ENCODE measurements at places on chromosomes 6 and 20.

- DNase-seq: no peak
Measured at GRCh38 chr6:45951321-45952167, 64.1 kb downstream of the CLIC5 start.

GRCh38 chr20:37920679-37921322 lies 17.9 kb downstream of the VSTM2L start:
- DNase-seq: peak; percentile 75

- DNase-seq: no peak
Measured at GRCh38 chr6:98880486-98880885, 46.1 kb downstream of the POU3F2 start.

- no peak for DNase-seq
Measured at GRCh38 chr6:111864138-111865048, 8.9 kb downstream of the FYN start.

DNA sequence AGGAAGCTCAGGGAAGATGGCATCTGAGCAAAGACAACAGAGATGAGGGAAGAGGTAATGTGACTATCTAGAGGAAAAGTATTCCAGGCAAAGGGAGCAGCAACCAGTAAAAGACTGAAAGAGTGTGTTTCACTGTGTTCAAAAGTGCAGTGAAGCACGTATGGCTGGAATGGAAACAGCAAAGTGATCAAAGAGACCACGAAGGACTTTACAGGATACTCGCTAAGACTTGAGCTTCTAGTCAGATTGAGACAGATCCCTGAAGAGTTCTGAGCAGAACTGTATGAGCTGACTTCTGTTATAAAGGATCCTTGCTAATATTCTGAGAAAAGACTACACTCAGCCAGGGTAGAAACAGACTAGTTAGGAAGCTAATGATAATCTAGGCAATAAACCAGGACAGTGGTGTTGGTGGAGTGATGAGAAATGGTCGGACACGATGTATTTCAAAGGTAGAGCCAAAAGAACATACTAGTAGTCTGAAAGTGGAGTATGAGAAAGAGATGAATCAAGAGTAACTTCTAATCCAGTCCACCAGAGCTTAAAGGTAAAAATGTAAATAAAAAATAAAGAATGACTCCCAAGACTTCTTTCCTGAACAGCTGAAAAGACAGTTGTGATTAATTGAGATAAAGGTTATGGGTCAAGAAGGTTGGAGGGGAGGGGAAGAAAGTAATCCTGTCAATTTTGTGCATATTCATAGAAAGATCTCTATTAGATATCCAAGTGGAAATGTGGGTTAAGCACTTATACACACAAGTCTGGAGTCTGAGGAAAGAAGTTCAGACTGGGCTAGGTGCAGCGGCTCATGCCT lies 14.2 kb downstream of the SEC63 start:
- no peak for DNase-seq

- DNase-seq: no peak
Measured at GRCh38 chr20:39358052-39358451, 395.9 kb downstream of the DHX35 start.

DNA sequence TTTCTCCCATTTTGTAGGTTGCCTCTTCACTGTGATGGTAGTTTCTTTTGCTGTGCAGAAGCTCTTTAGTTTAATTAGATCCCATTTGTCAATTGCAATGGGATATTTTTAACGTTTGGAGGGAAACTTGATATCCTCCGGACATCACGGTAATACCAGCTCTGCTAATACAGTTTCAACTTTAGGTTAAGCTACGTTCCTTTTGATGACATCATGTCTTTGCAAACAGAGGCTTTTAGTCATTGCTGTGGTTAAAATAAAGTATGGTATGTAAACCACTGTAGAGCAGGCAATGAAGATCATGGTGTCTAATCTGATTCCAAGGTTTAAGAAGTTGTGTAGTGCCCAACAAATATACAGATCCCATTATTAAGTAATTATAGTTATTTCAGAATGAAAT lies 168.0 kb upstream of the CHD6 start:
- no peak for DNase-seq

DNA sequence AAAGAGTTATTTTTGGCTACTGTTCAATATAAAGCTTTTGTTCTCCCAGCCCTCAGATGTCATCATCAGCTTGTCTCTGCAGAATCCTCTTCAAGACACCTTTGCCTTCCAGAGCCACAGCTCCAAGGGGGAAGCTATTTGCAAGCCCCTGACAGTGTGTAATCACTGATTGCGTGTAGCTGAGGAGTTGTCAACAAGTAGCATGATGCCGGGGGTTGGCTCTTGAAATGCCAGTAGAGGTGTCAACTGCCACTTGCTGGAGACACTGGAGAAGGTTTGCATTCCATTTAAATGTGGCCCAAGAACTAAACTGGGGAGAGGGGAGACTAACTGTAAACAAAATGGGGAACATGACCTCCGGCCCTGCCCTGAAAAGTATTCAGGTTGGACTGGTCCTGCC lies 44.3 kb upstream of the PDYN start:
- DNase-seq: no peak

- DNase-seq: no peak
Measured at GRCh38 chr6:46410334-46410953, 80.8 kb downstream of the RCAN2 start.

- no peak for DNase-seq
Measured at GRCh38 chr6:30259140-30260035, 46.2 kb upstream of the TRIM26 start.

DNA sequence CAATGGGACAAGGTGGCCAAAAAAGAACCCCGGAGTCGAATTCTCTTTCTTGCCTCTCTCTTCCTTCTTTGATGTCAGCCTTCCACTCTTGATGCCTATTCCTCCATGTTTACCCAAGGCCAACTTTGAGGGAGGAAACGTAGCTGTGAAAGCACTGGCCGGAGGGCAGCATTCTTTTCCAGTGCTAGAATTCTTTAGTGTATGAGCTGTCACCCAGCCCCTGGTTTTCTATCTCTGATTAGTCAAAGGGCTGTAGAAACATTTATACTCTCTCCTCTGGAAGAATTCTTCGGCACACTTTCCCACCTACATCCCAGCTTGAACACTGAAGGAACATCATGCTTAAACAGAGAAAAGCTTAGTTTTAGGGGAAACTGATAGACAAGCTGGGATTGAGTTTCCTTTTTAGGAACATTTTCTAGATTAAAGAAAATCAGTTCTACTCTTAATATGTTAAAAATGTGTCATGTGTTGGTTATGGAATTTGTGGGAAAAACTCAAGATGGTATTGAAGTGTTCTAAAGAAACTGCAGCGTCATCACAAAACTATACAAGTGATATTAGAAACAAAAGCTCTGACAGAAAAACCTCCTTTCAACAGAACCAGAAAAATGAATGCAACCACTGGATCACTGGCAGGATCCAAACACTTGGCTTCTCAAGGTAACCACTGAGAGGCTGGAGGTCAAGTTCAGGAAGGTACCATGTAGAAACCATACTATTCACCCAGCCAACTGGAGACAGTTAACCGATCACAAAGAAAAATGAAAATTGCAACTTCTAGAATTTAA lies 20.7 kb upstream of the UTRN start:
- peak; percentile 87 for DNase-seq

GRCh38 chr6:132298344-132298949 lies 102.8 kb downstream of the MOXD1 start:
- no peak for DNase-seq

All from RWPE2 (cell line).